ENCODE measurements at places on chromosomes 13 and 19.

GRCh38 chr13:109684824-109685202 lies 101.6 kb downstream of the IRS2 start:
- no peak for DNase-seq

DNA sequence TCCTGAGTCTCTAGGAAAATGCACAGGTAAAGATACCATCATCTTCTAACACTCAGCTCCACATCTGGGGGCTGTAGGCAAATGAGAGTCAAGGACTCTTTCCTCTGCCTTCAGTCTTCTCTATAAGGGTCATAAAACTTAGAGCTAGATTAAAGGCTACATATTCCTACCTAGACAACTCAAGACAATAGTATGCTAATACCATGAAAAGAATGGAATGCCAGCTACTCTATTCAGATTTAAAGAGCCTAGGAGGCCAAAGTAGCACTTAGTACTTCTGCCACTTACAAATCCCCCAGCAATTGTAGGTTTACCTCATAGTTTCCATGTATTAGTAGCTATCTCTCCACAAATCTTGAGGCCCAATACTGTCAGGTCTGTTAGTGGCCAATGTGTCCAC lies 453.0 kb downstream of the SLITRK5 start:
- DNase-seq: no peak

- DNase-seq: no peak
Measured at GRCh38 chr13:35889560-35889959, 241.6 kb downstream of the DCLK1 start.

DNA sequence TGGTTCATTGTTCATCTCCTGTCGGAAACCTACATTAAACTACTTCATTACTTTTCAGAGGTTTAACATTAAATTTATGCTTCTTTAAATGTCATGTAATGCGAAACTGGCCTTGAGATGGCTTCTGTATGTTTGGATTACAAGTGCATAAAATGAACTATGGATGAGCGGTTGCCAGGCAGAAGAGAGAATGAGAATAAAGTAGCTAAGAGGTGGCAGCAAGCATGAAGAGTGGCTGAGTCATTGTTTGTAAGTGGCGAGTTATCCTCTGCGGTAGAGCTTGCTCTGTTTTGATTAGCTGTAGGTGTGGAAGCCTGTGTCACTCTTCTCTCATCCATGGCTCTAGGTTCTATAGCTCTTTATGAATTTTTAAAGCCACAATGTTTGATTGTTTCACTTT lies 1139.6 kb upstream of the PCDH9 start:
- DNase-seq: no peak

GRCh38 chr13:107466326-107467099 lies 748.8 kb downstream of the LIG4 start:
- no peak for DNase-seq

- no peak for DNase-seq
Measured at GRCh38 chr19:27777726-27778125, 1435.2 kb downstream of the UQCRFS1 start.

DNA sequence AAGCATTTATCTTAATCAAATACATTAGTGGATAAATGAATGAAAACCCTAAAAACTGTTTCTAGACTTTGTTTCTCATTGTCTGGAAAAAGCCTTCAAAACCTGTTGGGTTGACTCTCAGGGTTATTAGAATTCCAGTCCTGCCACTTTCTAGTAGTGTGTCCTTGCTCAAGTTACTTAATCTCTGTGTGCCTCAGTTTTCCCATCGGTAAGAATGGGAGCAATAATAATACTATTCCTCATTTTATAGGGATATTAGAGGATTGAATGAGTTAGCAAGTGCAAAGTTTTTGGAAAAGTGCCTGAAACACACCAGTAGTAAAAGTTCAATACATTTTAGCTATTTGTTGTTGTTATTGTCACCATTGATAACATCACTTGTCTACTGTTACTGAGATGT lies 2.9 kb downstream of the URAD start:
- no peak for DNase-seq

DNA sequence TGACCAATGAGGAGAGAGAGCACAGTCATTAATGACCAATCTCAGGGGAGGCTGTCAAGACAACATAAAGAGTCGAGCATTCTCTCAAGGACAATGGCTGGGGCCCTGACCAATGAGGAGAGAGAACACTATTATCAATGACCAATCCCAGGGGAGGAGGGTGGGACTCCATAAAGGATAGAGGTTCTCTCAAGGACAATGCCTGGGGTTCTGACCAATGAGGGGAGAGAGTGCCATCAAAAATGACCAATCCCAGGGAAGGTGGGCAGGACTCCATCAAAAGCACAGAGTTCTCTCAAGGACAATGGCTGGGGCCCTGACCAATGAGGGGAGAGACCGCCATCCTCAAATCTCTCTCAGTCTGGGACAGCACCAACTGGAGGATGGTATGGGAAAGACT lies 3.3 kb upstream of the KLK11 start:
- DNase-seq: no peak

- no peak for DNase-seq
Measured at GRCh38 chr19:1000591-1001537, 645 bp downstream of the GRIN3B start.

DNA sequence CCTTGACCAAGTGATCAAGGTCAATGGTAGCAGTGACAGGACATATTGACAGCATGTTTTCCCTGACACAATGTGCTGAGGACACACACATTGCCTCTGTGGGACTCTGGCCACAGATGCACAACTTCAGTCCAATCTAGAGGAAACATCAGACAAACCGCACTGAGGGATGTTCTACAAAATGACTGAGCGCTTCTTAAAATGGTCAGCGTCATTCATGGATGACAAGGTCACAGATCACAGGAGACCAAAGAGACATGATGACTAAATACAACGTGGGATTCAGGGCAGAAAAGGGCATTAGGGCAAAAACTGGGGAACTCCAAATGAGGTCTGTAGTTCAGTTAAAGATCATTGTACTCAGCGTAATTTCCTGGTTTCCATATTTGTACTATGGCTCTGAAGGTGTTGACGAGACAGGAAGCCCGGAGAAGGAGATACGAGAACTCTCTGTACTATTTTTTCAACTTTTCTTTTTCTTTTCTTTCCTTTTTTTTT lies 20.6 kb downstream of the PBX4 start:
- peak; percentile 65 for DNase-seq

GRCh38 chr19:38869160-38869835 lies 8.8 kb downstream of the RINL start:
- no peak for DNase-seq

- DNase-seq: no peak
Measured at GRCh38 chr13:26561651-26562511, 4.4 kb downstream of the WASF3 start.

GRCh38 chr19:47901370-47901769 lies 15.3 kb upstream of the SULT2A1 start:
- no peak for DNase-seq

DNA sequence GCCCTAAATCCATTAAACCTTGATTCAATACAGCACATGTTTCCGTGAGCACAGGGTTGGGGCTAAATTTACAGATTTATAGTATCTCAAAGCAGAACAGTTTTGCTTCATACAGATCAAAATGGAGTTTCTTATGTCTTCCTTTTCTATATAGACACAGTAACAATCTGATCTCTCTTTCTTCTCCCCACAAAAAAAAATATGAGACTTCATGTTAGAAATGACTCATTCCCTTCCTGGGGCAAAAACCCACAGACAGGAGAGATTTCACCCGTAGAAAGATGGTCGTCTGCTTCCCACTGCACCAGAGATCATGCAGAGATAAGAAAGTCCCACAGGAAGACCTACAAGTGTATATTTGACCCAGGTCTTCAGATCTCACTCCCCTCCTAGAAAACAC lies 7.7 kb upstream of the ZNF611 start:
- no peak for DNase-seq

DNA sequence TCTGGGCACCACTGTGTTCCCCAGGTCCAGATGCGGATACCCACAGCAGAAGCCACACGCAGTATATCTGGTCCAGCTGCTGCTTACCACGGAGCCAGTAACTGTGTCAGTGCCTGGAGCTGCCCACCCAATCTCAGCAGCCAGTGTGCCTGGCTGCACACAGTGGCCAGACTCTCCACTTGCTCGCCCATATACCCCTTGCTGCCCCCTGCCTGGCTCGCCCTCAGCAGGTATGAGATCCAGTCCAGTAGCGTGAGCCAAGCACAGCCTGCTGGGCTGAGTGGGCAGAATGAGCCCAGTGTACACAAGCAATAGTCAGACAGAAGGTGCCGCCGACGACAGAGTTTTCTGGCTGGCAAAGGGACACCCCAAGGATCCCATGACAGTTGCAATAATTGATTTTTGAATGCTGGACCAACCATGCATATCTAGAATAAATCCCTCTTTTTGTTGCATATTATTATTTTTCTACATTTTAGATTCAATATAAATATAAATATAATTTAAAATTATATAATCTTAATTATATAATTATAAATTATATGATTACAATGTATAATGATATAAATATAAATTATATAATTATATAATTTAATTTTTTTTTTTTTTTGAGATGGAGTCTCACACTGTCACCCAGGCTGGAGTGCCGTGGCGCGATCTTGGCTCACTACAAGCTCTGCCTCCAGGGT lies 918.8 kb upstream of the MIR17HG start:
- DNase-seq: no peak

GRCh38 chr13:45055902-45056648 lies 64.2 kb upstream of the GTF2F2 start:
- DNase-seq: no peak

GRCh38 chr19:40282920-40283319 lies 2.2 kb downstream of the AKT2 start:
- DNase-seq: no peak

GRCh38 chr13:92951273-92951890 lies 275.2 kb upstream of the GPC6 start:
- no peak for DNase-seq

GRCh38 chr13:80109303-80109702 lies 231.6 kb downstream of the SPRY2 start:
- DNase-seq: no peak
